Right forelimb (tissue), 1 donor: ENCODE measurements at places on chromosomes 16 and 17.

DNA sequence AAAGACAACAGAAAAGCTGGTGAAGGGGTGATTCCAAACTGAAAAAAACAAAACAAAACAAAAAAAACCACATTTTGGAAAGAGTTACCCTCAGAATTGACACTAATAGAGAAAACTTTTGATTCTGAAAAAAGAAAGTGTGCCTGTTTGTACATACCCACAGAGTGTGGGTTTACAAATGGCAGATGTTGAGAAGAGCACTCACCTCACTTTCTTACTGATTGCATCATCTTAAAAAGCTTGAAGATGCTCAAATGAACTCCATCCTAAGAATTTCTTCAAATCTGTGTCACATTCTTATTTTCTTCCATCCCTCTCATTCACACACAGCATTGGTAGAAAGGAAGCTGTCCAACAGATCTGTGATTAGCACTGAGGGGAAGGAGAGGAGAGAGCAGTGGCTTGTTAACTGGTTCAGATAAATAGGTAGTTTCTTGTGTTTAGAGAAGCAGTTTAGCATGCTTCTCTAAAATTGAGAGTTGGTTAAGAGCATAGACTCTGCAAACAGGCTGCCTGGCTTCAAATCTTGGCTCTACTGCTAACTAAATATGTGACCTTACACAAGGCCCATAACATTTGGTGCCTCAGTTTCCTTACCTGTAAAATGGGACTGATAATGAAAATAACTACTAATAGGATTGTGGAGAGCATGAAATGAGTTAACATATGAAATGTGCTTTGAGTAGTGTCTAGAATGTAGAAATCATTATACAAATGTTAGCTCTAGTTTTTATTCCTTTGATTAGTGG, 6.9 kb downstream of the GNAO1 start:
- DNase-seq: no peak

- DNase-seq: no peak
These were observed 4.8 kb upstream of the ERBB2 start for GRCh38 chr17:39695089-39695474.

- DNase-seq: no peak
These were observed 42.6 kb upstream of the SKAP1 start for GRCh38 chr17:48472411-48473281.

DNA sequence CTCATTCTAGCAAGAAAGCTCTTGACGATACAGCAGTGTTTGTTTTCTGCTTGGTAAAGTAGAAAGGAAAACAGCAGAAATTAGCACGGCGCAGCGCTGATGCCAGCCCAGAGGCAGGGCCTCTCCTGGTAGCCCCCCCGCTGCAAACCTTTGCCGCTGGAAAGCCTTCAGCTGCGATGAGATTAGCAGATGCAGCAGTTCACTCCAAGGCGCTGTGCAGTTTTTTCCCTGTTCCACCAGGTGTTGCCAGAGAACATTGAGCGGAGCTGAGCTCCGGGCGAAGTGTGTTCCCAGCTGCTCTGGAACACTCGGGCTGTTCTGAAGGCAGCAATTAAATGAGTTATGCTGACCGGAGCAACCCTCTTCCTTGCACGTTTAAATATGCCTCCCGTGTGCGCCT, 72.5 kb downstream of the RBFOX1 start:
- peak; percentile 75 for DNase-seq

DNA sequence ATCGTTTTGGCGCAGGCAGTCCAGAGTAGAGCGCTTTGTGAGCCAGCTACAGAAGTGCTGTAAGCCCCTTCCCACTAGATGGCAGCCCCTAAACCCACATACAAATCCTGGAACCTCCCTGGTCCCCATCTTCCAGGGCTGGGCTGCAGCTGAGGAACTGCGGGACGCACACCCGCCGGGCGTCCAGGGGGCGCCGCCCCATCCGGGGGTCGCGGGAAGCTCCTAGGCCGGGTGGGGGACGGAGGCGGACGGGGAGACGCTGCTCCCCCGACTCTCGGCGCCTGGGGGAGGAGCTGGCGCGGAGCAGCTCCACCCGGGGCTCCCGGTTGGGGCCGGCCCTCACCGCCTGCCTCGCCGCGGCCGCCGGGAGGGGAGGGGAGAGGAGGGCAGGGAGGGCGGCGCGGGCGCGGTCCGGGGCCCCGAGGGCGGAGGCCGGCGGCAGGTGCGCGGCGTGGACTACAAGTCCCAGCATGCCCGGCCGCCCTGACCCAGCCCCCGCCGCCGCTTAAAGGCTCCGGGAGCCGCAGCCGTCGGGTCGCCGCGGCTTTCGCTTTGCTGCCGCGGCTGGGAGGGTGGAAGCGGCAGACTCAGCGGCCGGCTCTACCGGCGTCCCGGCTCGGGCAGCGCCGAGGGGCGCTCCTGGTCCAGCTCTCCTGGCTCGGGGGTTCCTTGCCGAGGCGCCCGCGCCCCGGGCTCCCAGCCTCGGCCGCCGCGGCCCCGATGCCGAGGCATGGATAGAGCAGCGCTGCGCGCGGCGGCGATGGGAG, at the start of gene KSR1:
TSS of gene KSR1 (plus strand) at position 535 of the 767 bp plus-strand sequence. CDS start at position 731, 196 bp downstream.
- DNase-seq: peak; percentile 86

DNA sequence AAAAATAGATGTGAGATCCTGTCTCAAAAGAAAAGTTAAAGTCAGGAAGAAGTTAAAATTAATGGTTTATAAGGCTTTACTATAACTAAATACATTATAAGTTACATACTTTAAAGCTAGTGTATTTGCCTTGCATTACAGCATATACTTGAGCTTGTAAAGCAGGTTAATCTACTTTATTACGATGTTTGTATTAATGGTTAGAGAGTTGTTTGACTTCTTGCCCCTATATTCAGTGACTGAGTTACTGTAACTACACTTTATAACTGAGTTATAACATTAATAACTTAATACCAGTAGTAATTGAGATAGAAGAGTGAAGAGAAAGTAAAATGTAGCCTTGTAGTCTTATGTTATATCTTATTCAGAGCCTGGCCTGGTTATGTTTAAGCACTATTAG, 22.9 kb downstream of the CLTC start:
- no peak for DNase-seq

- DNase-seq: no peak
These were observed 12.7 kb downstream of the CNEP1R1 start for GRCh38 chr16:50037662-50038220.

- peak; percentile 60 for DNase-seq
These were observed 2.4 kb downstream of the ARHGDIA start for GRCh38 chr17:81868674-81869220.

DNA sequence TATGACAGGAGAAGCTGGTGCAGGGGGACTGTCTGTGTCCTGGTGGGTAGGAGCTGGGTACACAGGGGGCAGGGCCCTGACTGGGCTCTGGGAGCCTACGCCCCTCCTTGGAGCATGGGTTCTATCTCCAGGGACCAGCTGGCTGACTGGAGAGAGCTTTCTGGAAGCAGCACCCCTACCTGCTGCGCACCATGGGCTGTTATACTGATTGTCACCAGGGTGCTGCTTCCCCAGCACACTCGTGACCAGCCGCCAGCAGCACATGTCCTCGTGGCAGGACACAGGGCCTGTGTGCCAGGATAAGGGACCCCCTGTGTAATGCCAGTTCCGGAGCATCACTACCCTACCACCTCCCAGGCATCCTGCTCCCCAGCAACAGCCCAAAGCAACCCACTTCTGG, 106.0 kb downstream of the AMFR start:
- no peak for DNase-seq

GRCh38 chr17:62627219-62627903, at the start of gene MRC2:
Gene MRC2 (plus strand): TSS chr17:62627670. CDS start chr17:62627803, 133 bp downstream.
- DNase-seq: peak; percentile 90

DNA sequence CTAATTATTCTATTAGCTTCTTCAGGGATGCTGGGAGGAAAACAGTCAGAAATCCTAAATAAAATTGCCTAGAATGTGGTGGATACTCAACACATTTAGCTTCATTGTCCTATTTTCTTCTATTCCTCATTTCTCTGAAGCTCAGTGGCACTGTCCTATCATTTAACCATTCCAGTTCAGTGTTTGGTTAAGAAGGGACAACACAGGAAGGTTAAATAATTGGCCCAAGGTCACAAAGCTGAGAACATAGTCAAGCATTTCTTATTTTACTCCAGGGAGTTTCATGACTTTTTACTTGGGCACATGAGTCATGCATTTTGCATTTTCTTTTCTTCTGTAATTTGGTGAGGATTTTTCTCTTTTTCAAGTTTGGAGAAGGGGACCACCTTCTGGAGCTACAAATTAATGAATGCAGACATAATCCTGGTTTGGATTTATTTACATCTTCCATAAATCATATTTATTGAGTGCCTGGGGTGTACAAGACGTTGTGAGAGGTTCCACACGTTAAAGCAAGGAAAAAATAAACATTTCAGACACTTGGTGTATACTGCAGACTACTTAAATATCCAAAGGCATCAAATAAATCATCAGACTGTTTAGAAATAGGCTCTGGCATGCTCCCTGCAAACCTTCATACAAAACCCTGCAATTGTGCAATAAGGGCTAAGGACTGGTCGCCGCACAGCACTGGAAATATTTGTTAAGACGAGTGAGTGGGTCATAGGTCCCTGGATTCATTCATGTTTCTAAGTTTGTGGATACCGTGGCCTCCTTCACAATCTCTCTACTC, 263.9 kb downstream of the MAF start:
- DNase-seq: no peak

- no peak for DNase-seq
These were observed 34.1 kb upstream of the HELZ start for GRCh38 chr17:67279115-67279514.

DNA sequence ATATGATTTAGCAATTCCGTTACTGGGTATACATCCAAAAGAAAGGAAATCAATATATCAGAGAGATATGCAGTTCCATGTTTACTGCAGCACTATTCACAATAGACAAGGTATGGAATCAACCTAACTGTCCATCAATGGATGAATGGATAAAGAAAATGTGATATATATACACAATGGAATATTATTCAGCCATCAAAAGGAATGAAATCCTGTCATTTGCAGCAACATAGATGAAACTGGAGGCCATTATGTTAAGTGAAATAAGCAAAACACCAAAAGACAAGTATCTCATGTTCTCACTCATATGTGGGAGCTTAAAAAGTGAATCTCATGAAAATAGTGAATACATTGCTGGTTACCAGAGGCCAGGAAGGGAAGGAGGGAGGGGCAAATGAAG, 390.8 kb downstream of the ZFHX3 start:
- DNase-seq: no peak

- DNase-seq: peak; percentile 92
These were observed 21.8 kb downstream of the ITGB3 start for GRCh38 chr17:47275245-47275984.

DNA sequence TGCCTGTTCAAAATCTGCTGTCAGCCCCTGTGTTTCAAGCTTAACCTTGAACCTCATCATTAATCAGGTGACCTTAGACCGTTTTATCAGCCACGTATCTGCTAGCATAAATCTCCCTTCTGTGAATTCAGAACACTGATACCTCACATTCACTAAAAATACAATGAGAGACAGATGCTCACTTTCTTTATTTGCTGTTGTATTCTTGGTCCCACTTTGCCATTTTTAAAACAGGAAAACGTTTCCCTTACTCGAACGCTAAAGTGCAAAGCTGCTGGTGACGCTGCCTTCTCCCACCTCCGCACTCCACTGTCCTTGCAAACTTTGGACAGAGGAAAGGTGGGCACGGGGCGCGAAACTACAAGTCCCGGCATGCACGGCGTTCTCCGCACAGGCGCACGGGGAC, 220 bp upstream of the ARHGAP44 start:
- DNase-seq: no peak

DNA sequence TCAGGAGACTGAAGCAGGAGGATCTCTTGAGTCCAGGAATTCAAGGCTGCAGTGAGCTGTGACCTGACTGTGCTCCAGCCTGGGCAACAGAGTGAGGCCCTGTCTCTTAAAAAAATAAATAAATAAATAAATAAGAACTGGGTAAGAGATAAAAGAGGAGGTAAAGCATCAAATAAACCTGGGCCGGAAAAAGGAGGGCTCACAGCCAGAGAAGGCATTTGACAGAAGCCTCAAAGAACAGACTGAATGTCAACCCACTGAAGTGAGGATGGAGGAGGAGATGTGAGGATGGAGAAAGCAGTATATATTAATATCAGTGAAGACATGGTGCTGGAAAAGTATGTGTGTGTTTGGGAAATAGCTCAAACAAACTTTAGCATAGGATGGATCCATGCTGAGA, 6.1 kb downstream of the NOG start:
- DNase-seq: no peak

DNA sequence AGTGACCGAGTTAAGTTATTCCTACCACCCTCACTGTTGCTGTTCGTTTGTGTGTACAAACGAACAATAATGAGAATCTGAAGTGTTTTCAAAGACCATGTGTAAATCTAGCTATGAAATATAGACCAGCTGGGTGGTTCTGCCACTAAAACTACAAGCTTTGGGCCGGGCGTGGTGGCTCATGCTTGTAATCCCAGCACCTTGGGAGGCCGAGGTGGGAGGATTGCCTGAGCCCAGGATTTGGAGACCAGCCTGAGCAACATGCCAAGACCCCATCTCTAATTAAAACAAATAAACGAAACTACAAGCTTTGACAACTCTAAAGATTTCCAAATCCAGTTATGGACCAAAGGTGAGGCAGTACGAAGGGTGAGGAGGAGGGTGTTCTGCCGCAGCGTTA, 973 bp downstream of the RECQL5 start:
- DNase-seq: no peak

GRCh38 chr17:8785547-8786413, 13.4 kb downstream of the MFSD6L start:
- peak; percentile 87 for DNase-seq

DNA sequence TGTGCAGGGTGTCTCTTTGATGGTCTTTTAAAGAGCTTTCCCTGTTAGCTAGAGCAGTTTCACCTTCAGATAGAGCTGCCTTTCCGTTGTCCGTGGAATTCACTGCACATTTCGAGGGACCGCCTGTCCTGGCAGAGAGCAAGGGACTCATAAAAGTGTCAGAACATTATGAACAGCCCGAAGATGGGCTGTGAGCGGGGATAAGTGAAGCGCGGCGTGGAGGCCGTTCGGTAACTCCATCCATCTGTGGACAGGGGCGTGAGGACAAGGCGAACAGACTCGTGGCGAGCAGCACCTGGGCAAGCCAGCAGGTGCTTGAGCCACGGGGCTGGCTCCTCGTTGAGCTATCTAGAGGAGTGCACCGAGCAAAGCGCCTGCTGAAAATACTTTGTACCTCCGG, 371.2 kb downstream of the MAF start:
- no peak for DNase-seq

- peak; percentile 19 for DNase-seq
These were observed 3.1 kb upstream of the SLC13A2 start for GRCh38 chr17:28470266-28470913.

GRCh38 chr17:5123343-5124124, 7.7 kb downstream of the USP6 start:
- DNase-seq: no peak
